Stimulated activated CD4-positive, alpha-beta T cell treated with anti-CD3 and anti-CD28 coated beads, Interleukin-1b, Interleukin-23, amount 100 ng/mL, for 48 hours (primary cell): ENCODE measurements at places on chromosomes 2 and 18.
A peak's percentile ranks its signal among the peaks of the same experiment; 100 is the strongest.

DNA sequence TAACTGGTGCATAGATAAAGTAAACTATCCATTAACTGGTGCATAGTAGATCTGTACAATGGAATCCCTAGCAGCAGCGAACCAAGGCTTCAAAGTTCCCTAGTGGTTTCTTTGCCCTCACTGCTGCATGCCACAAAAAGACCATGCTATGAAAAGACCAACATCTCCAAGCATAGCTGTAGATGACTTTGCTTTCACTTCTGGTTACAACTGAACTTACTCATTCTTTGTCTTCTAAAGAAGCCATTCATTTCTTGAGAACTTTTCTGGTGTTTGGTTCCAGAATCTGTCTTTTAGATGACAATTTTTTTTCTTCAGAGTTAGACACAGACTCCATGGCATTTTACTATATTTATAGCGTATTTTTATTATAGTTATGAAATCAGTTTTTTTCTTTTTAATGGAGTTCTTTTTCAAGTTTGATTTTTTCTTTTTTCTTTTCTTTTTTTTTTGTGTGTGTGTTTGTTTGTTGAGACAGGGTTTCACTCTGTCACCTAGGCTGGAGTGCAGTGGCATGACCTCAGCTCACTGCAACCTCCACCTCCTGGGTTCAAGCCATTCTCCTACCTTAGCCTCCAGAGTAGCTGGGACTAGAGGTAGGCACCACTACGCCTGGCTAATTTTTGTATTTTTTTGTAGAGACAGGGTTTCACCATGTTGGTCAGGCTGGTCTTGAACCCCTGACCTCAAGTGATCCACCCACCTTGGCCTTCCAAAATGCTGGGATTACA, 63.6 kb downstream of the SLC35F5 start:
- peak; percentile 47 for DNase-seq

GRCh38 chr18:70205421-70206397, at the start of gene RTTN:
Gene RTTN, minus strand, starts transcription at chr18:70205687. Its CDS starts 29 bp downstream, at chr18:70205658.
- peak; percentile 92 for DNase-seq

GRCh38 chr2:105116348-105116747, 78.5 kb downstream of the MRPS9 start:
- DNase-seq = no peak

GRCh38 chr2:240421381-240421780, 14.1 kb upstream of the GPC1 start:
- DNase-seq = no peak

GRCh38 chr2:16661526-16661925, 4.1 kb downstream of the CYRIA start:
- DNase-seq = no peak

GRCh38 chr2:86541334-86541733, 21.9 kb downstream of the CHMP3 start:
- DNase-seq = no peak

DNA sequence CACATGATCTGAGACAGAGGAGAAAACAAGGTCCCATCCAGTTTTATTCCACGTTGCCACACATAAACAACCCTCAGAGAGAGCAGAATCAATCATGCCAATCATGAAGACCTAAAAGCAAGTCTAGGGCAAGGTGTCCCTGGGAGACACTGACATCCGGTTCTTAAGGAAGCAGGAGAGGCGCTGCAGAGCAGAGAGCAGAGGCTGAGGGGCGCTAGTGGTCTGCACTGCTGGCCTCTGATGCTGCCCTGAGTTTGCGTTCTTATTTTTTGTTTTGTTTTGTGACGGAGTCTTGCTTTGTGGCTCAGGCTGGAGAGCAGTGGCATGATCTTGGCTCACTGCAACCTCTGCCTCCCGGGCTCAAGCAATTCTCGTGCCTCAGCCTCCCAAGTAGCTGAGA, 83.3 kb downstream of the SMIM21 start:
- DNase-seq = no peak

DNA sequence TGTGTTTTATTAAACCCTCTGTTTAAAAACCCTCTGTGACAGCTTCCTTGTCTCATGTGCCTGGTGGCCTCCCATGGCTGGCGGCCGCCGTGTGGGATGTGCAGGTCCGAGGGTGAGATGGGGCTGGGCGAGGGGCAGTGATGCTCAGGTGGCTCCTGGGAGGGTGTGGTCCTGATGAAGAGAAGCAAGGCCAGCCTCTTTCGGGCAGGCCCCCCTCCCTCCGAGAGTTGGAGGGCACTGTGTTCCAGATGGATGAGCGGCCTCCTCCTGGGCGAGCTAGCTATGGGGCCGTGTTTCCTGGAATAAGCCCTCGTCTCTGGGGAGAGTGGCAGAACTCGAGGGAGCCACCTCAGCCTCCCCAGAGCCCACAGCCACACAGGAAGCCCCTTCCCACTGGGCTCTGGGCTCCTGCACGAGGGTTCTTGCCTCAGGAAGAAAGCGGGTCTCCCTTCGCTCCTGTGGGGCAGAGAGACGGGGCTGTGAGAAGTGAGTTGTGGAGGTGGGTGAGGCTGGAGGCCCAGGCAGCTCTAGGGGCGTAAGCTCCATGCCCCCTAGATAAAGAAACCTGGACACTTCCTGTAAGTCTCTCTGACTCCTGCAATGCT, 72.1 kb downstream of the ASB1 start:
- no peak for DNase-seq

- DNase-seq = no peak
Measured at GRCh38 chr2:85698184-85698879, 4.2 kb downstream of the GNLY start.

DNA sequence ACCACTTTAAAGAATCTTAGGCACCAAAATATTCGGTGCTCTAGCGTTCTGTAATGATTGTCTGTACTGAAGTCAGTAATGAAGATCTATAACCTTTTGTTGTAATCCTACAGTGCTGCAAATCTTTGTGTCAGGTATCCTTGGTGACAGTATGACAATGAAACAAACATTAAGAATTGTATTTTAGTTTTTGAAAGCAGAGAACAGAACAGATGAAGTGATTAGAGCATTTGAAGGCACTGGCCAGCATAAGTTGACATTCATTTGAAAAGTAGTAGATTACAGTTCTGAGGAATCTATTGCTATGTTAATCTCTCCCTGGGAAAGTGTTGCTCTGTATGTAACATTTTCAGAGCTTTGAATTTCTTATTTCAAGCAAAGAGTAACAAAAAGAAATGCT, 451.2 kb downstream of the NUP35 start:
- no peak for DNase-seq

GRCh38 chr2:55490554-55490953, 29.0 kb upstream of the CFAP36 start:
- no peak for DNase-seq

DNA sequence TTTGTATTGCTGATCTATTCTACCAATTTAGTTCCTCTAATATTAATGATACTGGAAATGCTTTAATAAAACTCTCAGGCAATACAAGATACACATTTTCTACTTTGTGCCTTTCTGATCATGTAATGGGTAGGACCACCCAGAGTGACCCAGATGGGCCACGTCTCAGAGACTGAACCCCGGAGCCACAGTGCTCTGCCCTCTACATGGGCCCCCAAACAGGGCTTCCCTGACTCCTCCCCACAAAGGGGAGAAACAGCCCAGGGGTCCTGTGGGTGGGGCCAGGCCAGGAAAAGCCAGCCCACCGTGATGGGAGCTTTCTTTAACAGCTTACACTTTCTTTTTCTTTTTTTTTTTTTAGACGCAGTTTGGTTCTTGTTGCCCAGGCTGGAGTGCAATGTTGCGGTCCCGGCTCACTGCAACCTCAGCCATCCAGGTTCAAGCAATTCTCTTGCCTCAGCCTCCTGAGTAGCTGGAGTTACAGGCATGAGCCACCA, 18.4 kb downstream of the HDAC4 start:
- DNase-seq = no peak

GRCh38 chr18:21826641-21827302, 86.2 kb downstream of the MIB1 start:
- DNase-seq = no peak

DNA sequence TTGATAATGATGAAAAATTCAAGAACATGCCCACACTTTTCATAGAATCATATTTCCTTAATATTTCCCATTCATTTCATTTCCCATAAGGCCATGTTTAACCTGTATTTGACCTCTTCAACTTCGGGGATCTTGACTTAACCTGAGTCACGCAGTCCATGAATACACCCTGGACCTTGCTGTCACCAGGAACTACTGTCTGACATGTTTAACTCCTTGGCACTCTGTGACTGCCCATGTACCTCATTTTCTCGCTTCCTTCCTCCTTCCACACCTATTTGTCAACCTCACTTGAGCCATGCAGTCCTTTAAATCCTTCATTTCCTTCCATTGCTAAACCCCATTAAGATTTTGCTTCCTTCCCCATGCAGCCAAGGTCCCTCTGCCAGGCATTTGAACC, 16.3 kb downstream of the ABCB11 start:
- DNase-seq = no peak

DNA sequence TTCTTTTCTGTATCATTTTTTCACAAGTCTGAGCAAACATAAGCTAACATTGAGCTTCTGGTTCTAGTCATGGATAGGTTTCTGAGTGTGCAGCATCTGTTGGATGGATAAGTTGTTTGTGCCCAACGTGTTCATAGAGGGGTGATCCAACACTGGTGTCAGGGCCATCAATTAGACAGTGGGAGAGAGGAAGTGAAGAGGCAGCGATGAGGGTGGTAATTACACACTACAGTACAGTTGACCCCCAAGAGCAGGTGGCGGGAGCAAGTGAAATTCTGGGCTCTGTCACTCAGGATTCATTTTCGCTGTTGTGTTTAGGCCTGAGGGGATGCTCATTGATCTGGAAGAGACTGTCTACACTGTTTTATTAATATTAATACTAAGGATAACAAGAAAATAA, 180.0 kb upstream of the CXCR4 start:
- DNase-seq = no peak

GRCh38 chr18:13502585-13502984, 223.8 kb downstream of the FAM210A start:
- DNase-seq = no peak

DNA sequence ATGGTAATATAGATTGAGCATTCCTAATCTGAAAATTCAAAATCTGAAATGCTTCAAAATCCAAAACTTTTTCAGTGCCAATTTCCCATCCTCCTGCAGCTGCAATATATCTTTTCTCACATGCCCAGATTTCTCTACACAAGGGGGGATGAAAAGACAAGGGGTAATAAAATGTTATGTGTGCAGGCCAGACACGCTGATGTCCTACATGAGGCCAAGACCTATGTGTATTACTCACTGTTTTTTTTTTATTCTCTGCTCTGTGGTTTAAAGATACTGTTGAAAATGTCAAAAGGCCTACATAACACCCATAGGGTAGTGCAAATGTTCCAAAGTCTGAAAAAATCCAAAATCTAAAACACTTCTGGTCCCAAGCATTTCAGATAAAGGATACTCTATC, 41.2 kb upstream of the CWC22 start:
- DNase-seq = no peak

DNA sequence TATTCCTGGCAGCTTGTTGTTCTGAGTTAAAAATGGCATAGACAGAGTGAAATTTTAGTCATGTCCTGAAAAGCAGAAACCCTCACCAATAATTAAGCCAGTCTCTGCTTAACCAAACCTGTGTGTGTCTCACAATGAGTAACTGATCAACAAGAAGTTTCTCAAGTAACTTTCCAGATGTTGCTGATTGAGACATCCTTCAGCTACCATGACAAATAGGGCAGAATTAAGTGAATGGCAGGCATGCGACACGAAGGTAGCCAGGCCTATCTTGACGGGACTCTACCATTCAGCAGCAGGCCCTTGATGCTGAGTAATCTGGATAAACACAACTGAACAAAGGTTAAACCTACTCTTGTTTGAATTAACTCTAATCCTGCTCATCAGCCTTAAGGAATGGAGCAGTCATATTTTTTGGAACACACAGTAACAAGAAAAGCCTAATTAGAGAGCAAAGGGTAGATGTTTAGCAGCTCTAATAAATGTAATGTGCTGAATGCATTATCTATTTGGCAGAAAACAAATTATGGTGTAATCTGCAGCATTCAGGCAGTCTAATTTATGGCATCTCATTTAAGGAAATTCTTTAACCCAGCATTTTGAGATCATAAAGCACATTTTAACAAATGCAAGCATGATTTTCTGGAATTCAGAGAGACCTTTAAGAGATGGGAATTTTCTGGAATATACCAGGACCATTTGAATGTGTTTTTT, 159.5 kb upstream of the EPHA4 start:
- no peak for DNase-seq

GRCh38 chr2:207408086-207408794, 121.5 kb upstream of the CREB1 start:
- no peak for DNase-seq

DNA sequence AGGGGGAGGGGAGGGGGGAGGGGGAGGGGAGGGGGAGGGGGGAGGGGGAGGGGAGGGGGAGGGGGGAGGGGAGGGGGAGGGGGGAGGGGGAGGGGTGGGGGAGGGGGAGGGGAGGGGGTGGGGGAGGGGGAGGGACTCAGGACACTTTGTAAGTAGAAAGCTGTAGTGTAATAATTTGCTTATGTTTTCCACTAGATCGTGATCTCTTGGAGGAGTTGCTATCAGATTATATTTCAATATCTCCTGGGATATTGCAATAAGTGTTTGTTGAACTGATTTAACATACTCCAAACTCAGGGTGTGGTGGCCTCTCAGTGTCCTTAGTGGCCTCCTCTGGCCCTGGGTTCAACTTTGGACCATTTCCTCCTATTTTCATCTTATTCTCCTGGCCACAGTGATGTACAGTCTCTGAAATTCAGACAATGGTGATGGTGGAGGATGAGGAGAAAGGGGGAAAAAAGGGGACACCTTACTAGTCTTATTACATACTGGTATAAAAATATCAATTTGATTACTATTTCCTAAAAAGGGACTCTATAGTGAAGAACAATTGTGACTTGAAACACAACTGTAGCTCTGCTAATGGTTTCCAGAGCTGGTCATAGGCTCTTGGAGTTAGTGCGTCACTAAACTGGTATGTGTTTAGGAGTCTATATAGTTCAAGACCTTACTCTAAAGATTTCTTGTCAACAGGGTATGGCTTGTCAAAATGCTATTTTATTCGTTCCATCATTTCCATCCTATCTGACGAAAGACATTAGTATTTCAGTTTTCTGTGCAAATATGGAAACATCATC, 89.6 kb downstream of the DDX1 start:
- DNase-seq = no peak

DNA sequence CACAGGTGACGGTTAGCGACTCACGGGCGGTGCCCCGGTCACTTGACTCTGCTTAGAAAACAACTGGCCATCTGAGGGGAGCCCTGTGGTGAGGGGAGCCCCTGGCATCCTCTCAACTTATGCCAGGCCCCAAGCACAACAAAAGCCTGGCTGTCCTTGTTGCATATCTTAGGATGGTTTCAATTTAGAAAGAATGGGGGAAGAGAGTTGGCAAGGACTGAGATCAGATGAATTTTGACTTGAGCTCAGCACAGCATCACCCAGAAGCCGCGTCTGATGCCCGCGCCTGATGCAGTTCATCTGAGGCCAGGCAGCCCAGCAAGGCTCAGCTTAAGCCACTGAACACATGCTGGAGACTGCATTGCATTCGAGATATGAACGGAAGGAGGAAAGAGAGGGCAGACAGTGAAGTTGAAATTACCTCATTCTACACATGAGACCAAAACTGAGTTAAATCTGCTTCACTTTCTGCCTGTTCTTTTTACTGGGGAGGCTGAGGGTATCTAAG, 36.8 kb downstream of the MYT1L start:
- no peak for DNase-seq

GRCh38 chr2:142222715-142223114, 91.9 kb upstream of the LRP1B start:
- DNase-seq = no peak
